H54 (cell line): ENCODE measurements at places on chromosomes 4 and X.

GRCh38 chr4:52251864-52252263, 200.8 kb downstream of the SPATA18 start:
- no peak for DNase-seq

- DNase-seq = no peak
These were observed 349.0 kb upstream of the TRAM1L1 start for GRCh38 chr4:117434424-117434823.

- DNase-seq = no peak
These were observed 10.8 kb downstream of the NOX1 start for GRCh38 chrX:100863326-100863864.

GRCh38 chr4:20195071-20195885, 56.4 kb upstream of the SLIT2 start:
- DNase-seq = no peak

DNA sequence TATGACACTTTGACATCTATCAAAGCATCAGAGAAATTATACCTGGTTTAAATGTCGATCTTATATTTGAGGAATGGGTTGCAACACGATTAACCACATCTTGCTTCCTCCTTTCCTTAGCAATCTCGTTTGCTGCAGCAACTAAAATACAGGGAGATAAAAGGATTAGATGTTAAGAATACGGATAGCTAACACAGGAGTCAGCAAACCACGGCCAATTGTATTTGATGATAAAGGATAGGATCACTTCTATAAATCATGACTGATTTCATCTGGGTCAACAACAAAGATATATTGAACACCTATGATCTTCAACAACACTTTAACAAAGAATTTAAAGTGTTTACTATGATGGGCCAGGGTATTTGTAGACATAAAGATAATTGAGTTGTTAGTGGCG, 5.0 kb downstream of the MAP7D3 start:
- DNase-seq = no peak
